ENCODE measurements at places on chromosomes 7 and 10. TPM values are rescaled to one million over a fixed set of nuclear protein-coding genes. Genes with fewer than 3 reads are reported as not detected.
A peak's percentile ranks its signal among the peaks of the same experiment; 100 is the strongest.

Gene LMOD2
- not detected for total RNA-seq

GRCh38 chr7:158075633-158076001, 512.0 kb downstream of the PTPRN2 start:
- no peak for ATAC-seq

DNA sequence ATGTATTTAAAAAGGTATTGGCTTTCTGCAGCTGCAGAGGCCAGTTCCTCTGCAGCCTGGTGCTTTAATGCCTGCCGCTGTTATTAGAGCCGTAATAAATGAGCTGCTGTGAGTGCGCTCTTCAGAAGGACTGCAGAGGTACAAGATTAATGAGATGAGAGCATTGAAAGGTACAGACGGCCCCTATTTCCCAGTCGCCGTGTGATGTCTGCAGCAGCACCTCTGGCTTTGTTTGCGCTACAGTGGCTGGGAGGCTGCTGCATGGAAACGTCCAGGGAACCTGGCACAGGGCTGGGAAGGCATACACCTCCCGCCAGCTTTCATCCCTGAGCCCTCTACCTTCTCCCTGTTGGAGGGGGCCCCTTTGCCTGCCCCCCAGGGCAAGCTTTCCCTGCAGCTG, 383.8 kb upstream of the ZMIZ1 start:
- ATAC-seq = no peak

DNA sequence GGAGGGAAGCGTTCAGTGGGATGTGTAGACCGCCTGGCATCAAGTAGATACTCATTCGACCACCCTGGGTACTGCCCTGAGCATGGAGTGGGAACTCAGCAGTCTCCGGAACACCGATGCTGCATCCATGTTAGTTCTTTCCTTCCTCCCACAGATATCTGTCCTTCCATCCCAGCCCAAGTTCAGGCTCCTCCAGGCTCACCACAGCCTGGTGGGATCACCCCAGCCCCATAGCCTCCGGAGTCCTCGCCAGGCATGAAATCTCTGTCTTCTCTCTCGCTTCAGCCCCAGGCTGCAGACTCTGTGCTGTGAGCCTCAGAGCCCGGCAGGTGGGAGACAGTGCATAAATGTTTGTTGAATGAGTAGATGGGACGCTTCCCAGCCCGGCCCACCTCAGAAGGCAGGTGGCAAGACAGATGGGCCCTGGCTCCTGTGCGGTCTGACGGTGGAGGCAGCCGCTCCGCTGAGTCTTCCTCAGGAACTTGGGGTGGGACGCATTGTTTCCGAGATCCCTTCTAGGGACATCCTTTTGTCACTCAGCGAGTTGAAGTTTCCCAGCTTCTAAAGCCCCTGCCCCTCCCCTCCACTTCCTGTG, 42.9 kb downstream of the ELFN1 start:
- no peak for ATAC-seq

Gene SPDYE8
- not detected for total RNA-seq

DNA sequence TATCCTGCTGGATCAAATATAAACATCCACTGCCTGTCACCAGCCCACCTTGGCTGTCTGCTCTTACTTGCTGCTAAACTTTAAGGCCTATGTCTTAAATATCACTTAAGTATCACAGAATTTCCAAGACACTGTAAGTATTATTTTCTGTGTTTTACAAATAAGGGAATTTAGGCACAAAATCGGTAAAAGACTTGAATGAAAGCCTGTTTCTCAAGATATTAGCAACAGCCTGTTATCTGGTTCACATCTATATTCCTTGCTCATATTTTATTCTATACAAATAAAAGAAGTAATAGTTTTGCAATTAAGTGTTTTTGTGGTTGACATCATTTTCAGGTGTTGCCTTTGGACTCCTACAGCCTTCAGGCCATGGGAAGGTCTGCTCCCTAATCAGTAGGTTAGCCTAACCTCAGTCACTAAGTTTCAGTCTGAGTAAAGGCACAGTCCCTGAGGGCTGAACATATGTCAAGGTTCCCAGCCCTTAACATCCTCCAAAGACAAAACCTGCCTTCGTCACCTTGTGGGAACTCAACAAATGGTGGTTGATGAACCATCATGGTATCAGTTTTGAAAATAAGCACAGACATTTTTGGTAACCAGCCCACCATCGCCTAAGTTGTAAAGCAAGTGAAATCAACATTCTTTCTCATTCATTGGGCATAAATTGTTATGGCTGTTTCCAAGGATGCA, 127.1 kb downstream of the CREB5 start:
- ATAC-seq = no peak

DNA sequence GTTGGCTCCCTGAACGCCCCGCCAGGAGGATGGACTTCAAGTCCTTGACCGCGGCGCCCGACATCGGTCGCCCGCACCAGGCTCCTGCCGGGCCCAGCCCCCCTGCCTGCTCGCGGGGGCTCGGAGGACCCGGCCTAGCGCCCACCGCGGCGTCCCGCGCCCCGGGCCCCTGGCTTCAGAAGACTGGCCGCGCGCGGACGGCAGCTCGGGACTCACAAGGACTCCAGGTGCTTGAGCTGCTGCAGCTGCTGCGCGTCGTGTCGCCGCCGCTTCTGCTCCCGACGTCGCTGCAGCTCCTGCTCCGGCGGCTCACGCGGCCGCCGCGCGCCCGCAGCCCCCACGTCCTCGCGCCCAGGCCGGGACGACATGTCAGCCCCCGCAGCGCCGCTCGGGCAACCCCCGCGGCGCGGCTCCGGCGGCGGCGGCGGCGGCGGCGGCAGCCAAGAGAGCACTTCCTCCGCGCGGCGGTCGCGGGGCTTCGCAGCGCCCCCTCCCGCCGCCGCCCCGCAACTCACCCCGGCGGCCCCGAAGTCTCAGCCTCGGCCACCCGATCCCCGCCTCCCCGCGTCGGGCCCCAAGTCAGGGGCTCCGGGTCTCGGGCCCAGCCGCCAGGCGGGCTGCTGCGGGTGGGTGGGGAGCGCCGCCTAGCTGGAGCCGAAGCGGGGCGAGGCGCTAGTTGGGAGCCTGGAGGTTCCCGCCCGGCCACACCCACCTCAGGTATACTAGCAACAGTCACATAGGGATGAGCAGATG, at the start of gene RP9:
RP9 (minus strand) TSS at position 400 of the 753 bp plus-strand sequence; CDS start at position 368, 32 bp downstream.
- peak; percentile 89 for ATAC-seq

Gene INHBA
- not detected for total RNA-seq

DNA sequence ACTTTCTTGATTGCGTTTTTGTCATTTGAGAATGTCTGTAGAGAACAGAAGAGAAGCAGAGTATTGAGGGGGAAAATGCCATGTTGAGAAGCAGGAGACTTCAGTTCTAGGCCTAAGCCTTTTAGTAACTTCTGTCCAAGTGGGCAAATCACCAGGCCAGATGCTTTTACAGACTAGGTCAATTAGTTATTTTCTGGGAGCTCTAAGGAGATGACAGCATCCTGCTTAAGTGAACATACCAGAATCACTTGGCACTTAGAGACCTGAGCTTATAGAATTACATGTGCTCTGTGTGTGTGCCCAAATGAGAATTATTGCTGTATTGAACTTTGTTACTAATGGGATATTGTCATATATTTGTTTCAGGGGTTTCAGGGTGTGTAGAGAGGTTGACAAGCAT, 24.0 kb downstream of the AGK start:
- ATAC-seq = no peak

DNA sequence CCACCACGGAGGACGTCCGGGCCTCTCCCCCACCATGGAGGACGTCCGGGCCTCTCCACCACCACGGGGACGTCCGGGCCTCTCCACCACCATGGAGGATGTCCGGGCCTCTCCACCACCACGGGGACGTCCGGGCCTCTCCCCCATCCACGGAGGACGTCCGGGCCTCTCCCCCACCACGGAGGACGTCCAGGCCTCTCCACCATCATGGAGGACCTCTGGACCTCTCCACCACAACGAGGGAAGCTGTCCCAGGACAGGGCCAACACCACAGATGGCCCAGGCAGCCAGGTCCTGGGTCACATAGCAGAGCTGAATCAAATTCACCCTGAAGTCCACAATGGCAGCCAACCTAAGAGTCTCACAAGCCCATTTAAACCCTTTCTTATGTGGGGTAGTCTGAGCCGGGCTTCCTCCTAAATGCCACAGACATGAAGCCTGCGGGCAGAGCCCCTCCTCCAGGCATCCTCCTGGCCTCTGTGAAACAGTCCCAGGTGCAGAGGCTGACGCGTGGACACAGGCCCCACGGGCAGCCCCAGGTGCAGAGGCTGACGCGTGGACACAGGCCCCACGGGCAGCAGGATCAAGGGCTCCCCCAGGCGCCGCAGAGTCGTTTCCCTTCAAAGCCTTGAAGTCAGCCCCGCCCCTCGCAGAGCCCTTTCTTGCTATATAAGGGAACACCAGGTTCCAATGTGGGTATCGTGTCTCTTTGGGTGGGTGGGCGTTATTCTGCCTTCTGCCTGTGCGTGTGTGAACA, 47.0 kb downstream of the FOXL3 start:
- ATAC-seq = no peak

GRCh38 chr7:26681819-26682418, 182.5 kb downstream of the SKAP2 start:
- ATAC-seq = no peak

Gene POLR2J
- total RNA-seq = 74.2 TPM

Gene MAGI2
- total RNA-seq = 0.05 TPM

- ATAC-seq = no peak
These were observed 48.6 kb downstream of the CAMK1D start for GRCh38 chr10:12397941-12398340.

DNA sequence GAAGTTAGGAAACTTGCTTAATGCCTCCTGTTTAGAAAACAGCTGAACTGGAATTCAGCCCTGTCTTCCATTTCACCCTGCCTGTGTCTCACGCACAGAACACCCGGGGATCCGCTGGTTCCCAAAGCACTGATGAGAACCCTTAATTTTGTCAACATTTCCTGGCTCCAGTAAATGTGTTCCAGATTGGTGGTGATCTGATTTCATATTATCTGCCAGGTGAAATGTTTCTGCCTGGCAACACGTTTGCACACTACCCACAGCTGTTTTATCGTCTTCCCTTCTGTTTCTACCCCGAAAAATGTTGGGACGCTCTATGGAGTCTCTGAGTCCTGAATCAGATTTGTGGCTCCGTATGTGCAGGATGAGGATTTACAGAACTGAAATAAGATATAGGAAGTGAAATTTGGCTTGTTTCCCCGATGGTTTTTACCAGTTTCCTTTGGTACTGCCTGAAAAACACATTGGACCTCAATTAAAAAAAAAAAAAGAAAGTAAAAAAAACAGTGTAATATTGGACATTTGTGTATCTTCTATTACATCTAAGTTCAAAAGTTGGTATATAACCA, 29.0 kb downstream of the MRC1 start:
- ATAC-seq = no peak

- no peak for ATAC-seq
These were observed 8.7 kb upstream of the PPIA start for GRCh38 chr7:44787762-44788161.

DNA sequence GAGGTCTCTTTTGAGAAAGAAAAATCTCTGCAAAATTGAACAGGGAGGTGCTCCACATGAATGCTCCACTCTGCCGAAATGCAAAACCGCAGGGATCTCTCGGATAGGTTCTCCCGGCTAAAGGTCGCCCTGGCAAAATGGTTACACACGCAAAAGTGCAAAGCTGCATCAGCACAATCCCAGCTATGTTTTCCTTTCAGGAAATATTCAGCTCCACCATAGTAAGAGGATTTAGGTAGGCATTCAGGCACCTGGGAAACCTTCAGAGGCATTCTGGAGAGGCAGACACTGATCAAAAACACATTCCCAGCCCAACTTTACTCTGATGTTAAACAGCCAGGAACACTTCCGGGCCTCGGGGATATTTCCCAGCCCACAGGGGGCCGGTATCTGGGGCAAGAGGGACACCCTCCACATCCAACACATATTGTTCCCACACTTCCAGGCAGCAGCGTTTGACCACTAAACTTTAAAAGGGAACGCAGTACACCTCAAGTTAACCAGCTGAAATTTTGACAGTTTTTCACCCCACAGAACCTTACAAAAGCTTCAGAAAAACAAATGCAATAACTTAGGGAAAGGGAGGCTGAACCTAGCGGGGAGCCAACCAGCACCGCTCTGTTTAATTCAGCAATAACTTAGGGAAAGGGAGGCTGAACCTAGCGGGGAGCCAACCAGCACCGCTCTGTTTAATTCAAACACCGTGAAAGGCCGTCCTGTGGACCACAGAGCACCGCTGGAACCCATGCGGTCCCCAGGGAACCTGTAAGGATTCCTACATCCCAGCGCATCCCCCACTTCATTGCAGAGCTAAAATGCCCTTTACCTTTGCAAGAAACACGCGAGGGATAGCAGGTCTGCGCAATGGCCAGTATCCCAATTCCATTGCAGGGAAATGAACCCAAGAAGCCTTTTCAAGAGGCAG, 45.9 kb downstream of the TNS3 start:
- no peak for ATAC-seq

DNA sequence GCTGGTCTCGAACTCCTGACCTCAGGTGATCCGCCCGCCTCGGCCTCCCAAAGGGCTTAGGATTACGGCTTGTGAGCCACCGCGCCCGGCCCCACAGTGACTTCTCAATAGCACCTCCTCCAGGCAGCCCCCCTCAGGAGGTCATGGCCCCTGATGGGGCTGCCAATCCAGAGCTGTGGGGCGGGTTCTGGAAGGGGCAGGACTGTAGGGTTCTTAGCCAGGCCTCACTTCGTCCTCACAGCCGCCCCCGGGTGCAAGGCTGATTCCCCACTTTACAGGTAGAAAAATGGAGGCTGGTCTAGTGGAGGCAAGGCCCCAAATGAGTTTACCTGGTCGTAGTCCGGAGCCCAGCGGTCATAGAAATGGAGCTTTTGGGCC, 638 bp downstream of the METTL27 start:
- no peak for ATAC-seq

All from activated T-helper 17 cell treated with anti-CD3 and anti-CD28 coated beads, Interleukin-2, amount 50 U/mL, for 72 hours (primary cell).